ENCODE measurements at places on chromosomes 1 and 21.

GRCh38 chr1:211356723-211357407, 30.2 kb downstream of the TRAF5 start:
- no peak for DNase-seq

GRCh38 chr1:189606047-189606446, 871.6 kb downstream of the BRINP3 start:
- DNase-seq = no peak

DNA sequence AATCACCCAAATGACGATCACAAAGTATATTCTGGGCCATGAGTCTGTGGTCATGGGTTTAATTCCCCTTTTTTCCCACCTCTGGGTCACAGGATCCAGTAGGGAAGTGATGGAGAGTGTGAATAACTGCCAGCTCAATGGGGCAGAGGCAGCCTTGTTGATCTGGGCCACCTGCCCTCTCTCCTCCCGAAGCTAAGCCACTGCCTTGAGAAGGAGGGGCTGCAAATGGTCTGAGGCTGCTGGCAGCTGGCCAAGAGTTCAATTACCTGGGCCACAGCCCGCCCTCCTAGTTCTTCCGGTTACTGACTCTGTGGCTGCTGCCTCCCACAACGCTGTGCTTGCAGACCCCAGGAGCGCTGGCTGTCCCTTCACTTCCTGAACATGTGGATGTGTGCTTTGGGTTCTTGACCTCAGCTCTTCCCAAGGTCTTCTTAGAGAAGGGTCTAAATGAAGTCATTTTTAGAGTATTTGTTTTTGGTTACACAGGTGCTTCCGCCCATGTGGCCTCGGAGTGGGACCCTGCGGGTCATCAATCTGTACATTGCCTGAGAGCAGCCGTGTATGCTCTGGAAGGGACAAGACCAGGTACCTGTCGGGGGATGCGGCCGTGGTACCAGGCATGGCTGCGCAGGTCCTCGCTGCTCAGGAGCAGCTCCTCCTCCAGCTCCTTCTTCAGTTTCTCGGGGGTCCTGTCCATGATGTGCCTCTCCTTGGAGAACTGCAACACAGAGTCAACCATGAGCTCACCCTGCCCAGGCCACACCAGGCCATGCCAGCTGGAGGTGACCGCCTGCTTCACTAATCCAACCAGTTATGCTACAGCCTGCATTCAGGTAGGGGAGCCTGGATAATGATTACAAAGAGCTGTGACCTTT, 89.7 kb downstream of the BCAR3 start:
- no peak for DNase-seq

- DNase-seq = no peak
Observed at GRCh38 chr1:86998727-86999126, 84.3 kb downstream of the HS2ST1 start.

DNA sequence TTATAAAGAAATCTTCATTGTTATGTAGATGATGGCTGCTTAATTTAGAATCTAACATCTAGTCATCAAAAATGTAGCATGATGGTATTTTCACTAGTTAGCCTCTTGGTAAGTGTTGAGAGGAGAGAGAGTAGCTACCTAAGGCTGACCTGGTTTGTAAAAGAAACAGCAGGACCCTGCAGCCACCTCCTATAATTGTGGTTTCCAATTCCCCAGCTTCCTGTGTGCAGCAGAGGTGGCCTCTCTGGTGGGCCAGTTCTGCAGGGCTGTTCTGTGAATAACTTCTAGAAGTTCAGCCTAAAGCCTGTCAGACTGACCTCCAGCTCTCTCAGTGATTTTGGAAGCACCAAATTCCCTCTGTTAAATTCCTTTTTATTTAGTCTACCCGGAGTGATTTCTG, 246.4 kb upstream of the LRRC7 start:
- no peak for DNase-seq
